ENCODE measurements at places on chromosomes 7 and 10.

GRCh38 chr10:35470248-35470924 is 134.1 kb downstream of the CCNY start:
- no peak for DNase-seq

DNA sequence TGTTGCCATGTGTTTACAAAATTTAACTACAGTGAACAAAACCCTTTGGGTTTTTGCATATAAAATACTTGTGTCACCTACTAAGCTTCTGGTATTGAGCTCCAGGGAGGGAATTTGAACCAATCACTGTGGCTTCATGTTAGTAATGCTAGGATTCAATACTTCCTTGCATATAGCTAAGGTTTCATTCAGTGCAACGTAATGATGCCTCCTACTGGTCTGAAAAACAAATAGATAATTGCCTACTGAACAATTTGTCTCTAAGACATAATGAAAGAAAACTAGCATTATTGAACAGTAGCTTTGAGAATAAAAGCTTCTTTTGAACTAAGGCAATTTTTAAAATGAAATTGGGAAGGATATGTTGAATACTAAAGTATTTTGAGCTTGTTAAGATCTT is 244.4 kb downstream of the ZWINT start:
- no peak for DNase-seq

DNA sequence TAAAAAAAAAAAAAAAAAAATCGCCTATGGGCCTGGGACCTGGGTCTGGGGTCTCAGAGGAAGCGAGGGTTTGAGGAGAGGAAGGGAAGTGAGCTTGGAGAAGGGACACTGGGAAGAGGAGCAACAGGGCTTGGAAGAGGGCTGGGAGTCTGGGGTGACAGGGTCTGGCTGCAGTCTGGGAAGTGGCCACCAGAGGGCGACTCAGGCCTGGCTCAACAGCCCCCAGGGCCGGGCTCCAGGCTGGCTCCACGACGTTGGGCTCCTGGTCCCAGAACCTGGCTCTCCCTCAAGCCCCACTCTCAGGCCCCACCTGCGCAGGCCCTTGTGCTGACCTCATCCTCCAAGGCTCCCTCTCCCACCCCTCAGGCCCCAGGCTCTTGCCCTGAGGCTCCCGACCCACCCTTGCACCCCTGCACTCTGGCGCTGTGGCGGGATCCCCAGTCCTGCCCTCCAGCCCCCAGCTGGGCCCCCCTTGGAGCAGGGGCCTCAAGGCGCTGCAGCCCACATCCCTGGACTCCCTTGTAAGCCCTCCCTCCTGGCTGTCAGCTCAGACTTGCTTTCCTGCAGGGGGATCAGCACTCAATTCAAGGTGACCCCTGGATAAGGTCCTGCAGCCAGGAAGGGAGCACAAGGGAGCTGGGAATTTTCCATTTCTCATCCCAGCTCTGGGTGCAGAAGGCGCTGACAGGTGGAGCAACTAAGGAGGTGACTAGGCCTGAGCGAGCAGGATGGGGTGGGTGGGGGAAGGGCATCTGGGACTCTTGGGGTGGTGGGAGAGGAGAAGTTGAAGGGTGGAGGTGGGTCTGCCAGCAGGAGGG is 5.4 kb upstream of the SPACDR start:
- DNase-seq: peak; percentile 51

DNA sequence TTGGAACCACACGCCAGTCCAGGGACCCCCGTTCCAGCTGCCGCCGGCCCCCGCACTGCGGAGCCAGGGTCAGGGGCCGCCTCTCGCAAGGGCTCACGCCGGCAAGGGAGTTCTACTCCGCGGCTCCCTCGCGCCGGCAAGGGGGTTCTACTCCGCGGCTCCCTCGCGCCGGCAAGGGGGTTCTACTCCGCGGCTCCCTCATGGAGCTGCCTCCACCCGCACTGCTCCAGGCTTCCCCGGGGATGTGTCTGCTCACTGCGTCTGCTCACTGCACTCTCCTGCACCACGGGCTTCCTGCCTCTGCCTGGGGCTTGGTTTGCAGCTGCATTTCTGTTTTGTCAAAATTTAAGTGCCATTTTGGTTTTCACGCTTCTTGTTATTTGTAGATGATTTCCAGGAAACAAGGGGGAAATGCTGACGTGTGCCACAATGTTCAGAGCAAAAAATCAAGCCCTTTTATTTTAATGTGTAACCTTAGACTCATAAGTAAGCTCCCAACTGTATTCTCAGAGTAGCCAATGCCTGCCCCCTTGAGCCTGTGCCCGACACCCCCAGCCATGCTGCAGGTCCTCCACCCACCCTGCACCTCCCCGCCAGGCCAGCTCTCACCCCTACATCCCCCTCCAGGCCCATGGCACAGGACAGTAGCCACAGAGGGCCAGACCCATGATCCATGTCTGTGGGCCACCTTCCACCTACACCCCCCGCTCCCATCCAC is 246.2 kb downstream of the MAD1L1 start:
- no peak for DNase-seq

- DNase-seq: no peak
These were observed 19.3 kb downstream of the NEURL1 start for GRCh38 chr10:103512591-103513379.

GRCh38 chr7:135206941-135207391 is 4.4 kb downstream of the WDR91 start:
- no peak for DNase-seq

DNA sequence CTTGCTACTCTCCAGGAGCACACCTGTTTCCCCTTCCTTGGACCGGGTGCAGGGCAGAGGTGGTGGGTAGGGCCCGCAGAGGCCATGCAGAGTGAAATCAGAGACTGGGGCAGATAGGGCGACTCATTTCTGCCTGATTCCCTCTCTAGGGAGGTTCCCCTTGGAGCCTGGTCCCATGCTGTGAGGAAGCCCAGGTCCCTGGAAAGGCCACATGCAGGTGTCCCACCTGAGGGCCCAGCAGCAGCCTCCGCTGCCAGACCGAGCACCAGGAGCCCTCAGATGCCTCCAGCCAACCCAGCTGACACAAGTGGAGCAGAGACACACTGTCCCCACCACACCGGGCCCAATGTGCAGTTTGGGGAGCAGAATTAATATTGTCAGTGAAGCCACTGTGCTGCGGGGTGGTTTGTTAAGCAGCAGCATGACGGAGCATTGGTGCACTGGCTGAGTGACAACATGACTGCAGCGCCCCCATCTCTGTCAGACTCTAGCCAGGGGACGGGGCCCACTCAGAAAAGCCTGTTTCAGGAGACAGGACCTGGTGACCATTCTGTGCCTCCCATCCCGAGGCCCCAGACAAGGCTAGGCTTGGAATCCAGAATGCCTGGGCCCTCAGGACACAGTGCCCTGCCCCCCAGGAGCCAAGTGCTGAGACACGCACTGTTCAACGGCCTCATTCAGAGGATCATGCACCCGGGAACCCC is 30.4 kb upstream of the RET start:
- DNase-seq: no peak

GRCh38 chr10:48242171-48242904 is 32.2 kb downstream of the FRMPD2 start:
- no peak for DNase-seq
